ENCODE measurements at places on chromosomes 1 and 21. TPM values are rescaled to one million over a fixed set of nuclear protein-coding genes. Genes with fewer than 3 reads are reported as not detected.

Gene IGSF3
- total RNA-seq: 0.60 TPM

Gene LRRC38
- not detected for total RNA-seq

Gene ACTL8
- not detected for total RNA-seq

Gene CACNA1S
- not detected for total RNA-seq

Gene KCNH1
- not detected for total RNA-seq

Gene OXCT2
- 8.6 TPM for total RNA-seq

Gene ACTN2
- 1.5 TPM for total RNA-seq

Gene RGS4
- 280 TPM for total RNA-seq

Gene C8B
- not detected for total RNA-seq

Gene TRIM17
- total RNA-seq: not detected

Gene CAPN8
- total RNA-seq: not detected

Gene PLA2G5
- total RNA-seq: 0.07 TPM

Gene MNDA
- total RNA-seq: not detected

Gene SPATA45
- total RNA-seq: not detected

Gene ZNF697
- total RNA-seq: 24.6 TPM

Gene CYP4Z1
- not detected for total RNA-seq

Gene LCE2B
- total RNA-seq: not detected

Gene LCE6A
- total RNA-seq: not detected

Gene RNASEL
- total RNA-seq: 2.2 TPM

Gene TNFRSF1B
- total RNA-seq: 21.1 TPM

Gene FCAMR
- not detected for total RNA-seq

All from pulmonary artery endothelial cell (primary cell).